ENCODE measurements at places on chromosomes 13 and 19. TPM values are rescaled to one million over a fixed set of nuclear protein-coding genes. Genes with fewer than 3 reads are reported as not detected.

Gene C19orf81
- not detected for total RNA-seq

GRCh38 chr19:4594201-4594600 is 34.7 kb upstream of the SEMA6B start:
- no peaks in the 10 kb centered on the region for H3K27me3 ChIP-seq
- H3K4me3 ChIP-seq: no peak overlapping the region
- H3K27ac ChIP-seq: peak overlapping the region; percentile 46
- H3K4me1 ChIP-seq: peaks cover 11% of the 10 kb centered on the region
- DNase-seq: no peak
- H3K36me3 ChIP-seq: no peaks in the 10 kb centered on the region

GRCh38 chr19:18167975-18168645 is 5.5 kb upstream of the IFI30 start:
- peaks cover 18% of the 10 kb centered on the region for H3K4me1 ChIP-seq
- no peaks in the 10 kb centered on the region for H3K27me3 ChIP-seq
- H3K4me3 ChIP-seq: no peak overlapping the region
- no peak overlapping the region for H3K27ac ChIP-seq
- H3K36me3 ChIP-seq: peaks cover 68% of the 10 kb centered on the region
- peak; percentile 65 for DNase-seq

Gene PHF11
- total RNA-seq: 59.6 TPM

Gene TMEM59L
- total RNA-seq: 2.9 TPM

DNA sequence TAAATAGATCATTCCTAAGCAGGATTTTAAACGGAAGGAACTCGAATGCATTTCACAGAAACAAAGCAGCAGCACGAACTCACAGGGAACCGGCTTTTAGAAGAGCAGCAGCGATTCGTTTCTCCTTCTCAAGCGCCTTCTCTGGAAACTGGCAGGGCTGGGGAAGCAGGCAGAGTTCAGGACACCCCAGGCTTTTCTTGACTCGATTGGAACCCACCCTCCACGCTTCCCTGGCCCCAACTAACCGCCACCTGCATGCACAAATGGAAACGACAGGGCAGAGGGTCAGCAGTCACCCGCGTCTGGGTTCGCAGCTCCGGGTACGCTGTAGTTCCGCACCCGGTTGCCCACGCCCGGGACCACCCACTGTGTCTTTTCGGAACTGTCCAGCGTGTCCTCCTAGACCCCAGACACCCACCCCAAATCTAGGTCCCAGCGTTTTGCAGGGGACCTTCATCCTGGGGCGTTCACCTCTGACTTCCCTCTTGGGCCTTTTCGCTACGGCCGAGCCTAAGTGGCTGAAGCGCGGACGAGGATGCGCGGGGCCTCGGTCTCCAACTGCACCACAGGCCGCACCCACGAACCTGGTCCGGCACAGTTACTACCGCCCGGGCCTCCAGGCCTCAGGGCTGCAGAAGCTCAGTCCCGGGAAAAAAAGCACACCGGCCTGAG is 500 bp downstream of the ZFP30 start:
- H3K36me3 ChIP-seq: no peaks in the 10 kb centered on the region
- no peaks in the 10 kb centered on the region for H3K27me3 ChIP-seq
- peak overlapping the region; percentile 69 for H3K4me3 ChIP-seq
- peak overlapping the region; percentile 85 for H3K27ac ChIP-seq
- H3K4me1 ChIP-seq: peaks cover 29% of the 10 kb centered on the region

- H3K27ac ChIP-seq: no peak overlapping the region
- peaks cover 53% of the 10 kb centered on the region for H3K36me3 ChIP-seq
- no peaks in the 10 kb centered on the region for H3K4me1 ChIP-seq
- no peak overlapping the region for H3K4me3 ChIP-seq
- DNase-seq: no peak
- no peaks in the 10 kb centered on the region for H3K27me3 ChIP-seq
These were observed 35.1 kb upstream of the FBXL3 start for GRCh38 chr13:77062097-77062496.

DNA sequence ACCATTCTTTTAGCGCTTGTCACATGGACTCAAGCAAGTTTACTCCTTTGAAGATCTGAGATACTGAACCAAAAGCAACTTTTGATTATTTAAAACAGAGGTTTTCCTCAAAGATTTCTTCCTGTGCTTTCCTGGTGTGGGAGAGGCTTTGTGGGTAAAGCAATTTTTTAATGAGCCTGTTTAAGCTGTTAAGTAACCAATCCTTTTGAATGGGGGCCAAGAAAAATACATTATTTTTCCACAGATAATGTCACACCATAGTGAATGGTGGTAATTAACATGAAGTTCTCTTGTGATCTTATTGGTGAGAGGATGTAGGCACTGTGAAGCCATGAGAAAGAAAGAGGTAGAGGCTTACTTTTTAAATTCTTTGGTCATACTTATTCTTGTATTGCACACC is 55.8 kb upstream of the OBI1 start:
- H3K4me3 ChIP-seq: no peak overlapping the region
- no peaks in the 10 kb centered on the region for H3K36me3 ChIP-seq
- H3K4me1 ChIP-seq: no peaks in the 10 kb centered on the region
- H3K27ac ChIP-seq: no peak overlapping the region
- H3K27me3 ChIP-seq: no peaks in the 10 kb centered on the region
- no peak for DNase-seq

Gene TMEM255B
- total RNA-seq: 24.0 TPM

Gene CILP2
- total RNA-seq: 0.43 TPM

DNA sequence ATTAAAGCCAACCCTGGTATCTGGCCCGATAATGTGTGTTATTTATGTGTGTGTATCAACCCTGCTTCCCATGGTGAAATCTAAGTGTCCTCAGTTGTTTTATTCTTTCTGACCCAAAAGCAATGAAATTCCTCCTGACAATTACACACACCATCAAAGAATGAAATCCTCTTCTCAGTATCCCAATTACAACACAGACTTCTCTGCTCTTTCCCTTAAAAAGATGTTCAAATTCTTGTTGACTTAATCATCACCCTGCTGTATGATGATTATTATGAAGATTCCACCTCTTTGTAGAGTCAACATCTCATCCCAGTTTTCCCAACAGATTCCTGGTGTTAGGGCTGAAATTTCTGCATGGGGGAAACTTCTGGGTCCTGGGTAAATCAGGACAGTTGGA is 8.9 kb upstream of the TRPC4 start:
- H3K4me3 ChIP-seq: no peak overlapping the region
- H3K27ac ChIP-seq: no peak overlapping the region
- H3K36me3 ChIP-seq: no peaks in the 10 kb centered on the region
- no peaks in the 10 kb centered on the region for H3K27me3 ChIP-seq

GRCh38 chr13:109669956-109670355 is 116.4 kb downstream of the IRS2 start:
- H3K27me3 ChIP-seq: no peaks in the 10 kb centered on the region
- H3K4me3 ChIP-seq: no peak overlapping the region
- H3K36me3 ChIP-seq: no peaks in the 10 kb centered on the region
- H3K4me1 ChIP-seq: no peaks in the 10 kb centered on the region
- no peak overlapping the region for H3K27ac ChIP-seq

DNA sequence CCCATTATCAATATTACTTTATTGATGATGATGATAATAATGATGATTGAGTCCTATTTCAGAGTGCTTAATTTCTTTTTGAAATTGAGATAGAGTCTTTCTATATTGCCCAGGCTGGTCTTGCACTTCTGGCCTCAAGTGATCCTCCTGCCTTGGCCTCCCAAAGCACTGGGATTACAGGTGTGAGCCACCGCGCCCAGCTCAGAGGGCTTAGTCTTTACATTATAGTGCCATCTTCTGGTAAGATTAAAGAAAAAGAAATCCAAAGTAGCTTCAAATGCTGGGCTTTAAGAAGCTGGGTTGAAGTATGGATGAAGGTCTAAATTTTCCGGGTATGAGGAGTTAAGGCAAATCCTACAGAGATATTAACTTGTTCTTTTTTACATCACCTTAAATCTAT is 3.4 kb upstream of the ZNF333 start:
- DNase-seq: no peak
- no peaks in the 10 kb centered on the region for H3K4me1 ChIP-seq
- no peak overlapping the region for H3K27ac ChIP-seq
- no peaks in the 10 kb centered on the region for H3K36me3 ChIP-seq
- H3K27me3 ChIP-seq: no peaks in the 10 kb centered on the region

Gene HIPK4
- total RNA-seq: 0.06 TPM

Gene PSG11
- total RNA-seq: not detected

Gene FAM32A
- total RNA-seq: 87.2 TPM

Gene SLC17A7
- total RNA-seq: 0.06 TPM

- H3K27me3 ChIP-seq: no peaks in the 10 kb centered on the region
- no peaks in the 10 kb centered on the region for H3K4me1 ChIP-seq
- no peak for DNase-seq
- no peak overlapping the region for H3K4me3 ChIP-seq
These were observed 130.2 kb downstream of the DNAJC15 start for GRCh38 chr13:43153436-43154090.

- DNase-seq: no peak
- H3K27me3 ChIP-seq: no peaks in the 10 kb centered on the region
- no peak overlapping the region for H3K4me3 ChIP-seq
These were observed 13.8 kb downstream of the KLC3 start for GRCh38 chr19:45354241-45354842.

DNA sequence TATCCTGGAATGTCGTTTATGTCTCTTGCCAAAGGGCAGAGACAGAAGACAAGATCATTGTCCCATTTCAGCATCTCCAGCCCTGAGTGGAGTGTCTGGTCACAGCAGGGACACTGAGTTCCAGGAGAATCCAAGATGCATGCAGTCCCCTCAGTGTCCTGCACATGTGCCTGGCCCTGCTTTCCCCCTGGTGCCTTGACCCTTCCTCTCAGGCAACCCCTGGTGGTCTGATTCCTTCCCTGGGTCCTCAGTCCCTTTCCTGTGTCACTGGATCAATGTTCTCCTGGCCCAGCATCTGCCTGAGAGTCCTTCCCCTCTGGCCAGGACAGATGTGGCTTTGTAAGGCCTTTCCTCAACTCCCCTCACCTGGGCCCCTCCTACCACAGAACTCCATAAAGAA is 9.0 kb downstream of the CEACAM21 start:
- H3K27ac ChIP-seq: no peak overlapping the region
- no peak overlapping the region for H3K4me3 ChIP-seq
- H3K36me3 ChIP-seq: no peaks in the 10 kb centered on the region
- no peaks in the 10 kb centered on the region for H3K27me3 ChIP-seq
- H3K4me1 ChIP-seq: no peaks in the 10 kb centered on the region

- H3K4me1 ChIP-seq: no peaks in the 10 kb centered on the region
- H3K4me3 ChIP-seq: no peak overlapping the region
- DNase-seq: no peak
- H3K27ac ChIP-seq: no peak overlapping the region
These were observed 129.1 kb downstream of the FOXO1 start for GRCh38 chr13:40537146-40537895.

Data from adrenal gland (tissue), 19 donors.